Activated naive CD4-positive, alpha-beta T cell treated with Interleukin-2 at 50 U/mL for 16 hours (primary cell): ENCODE measurements at places on chromosomes 6 and 20.

- no peak for DNase-seq
These were observed 47.2 kb upstream of the MLN start for GRCh38 chr6:33850869-33851541.

DNA sequence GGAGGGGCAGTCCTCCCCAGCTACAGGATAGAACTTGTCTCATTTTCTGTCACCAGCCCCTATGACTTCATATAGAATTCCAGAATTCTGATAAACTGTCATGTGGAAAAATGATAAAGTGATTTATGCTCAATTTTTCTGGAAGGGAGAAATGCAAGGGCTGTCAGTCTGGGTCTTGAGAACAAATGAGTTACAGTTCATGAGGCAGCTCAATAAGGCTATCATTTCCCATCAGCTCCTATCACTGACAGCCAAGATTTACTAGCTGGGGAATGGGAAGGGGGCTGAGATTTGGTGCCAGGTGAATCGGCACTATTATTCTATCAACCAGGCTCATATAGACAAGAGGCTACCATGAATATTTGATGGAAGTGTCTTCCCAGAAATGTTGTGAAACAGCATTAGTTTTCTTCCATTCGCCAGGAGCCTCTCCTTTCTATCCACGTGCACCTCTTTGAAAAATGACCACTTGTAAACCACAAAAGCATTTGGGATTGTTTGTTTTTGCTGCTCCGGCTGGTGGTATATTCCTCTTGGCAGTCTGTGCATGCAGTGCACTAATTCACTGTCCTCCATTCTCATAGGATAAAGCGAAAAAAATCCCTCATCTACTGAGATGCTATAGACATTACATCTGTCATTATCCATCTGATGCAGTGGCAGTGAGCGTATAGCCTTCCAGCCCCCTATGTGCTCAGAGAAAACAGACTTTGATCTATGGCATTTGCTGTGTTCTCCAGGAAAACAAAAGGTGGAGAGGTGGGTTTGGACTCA is 528.7 kb upstream of the RNF217 start:
- no peak for DNase-seq

DNA sequence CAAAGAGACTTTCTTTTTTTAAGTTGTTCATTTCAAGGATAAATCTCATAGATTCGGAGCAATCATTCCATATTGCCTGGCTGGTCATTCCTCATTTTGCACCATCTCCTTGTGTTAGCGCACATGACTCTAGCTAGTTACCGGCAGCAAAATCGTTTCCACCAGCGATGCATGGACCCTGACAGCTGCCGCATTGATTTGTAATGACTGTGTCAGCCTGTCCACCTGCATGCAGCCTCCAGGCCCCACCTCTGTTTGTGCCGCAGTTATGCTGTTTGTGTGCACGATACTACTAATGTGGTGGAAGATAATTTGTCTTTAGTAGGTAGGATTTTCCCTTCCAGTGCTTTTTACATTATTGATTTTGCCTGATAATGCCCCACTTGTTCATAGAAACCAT is 164.0 kb downstream of the TBC1D7 start:
- no peak for DNase-seq

GRCh38 chr6:93419304-93420162 is at the start of gene EPHA7:
EPHA7 (minus strand) TSS chr6:93419559; CDS start chr6:93419341, 218 bp downstream.
- DNase-seq = peak; percentile 35

DNA sequence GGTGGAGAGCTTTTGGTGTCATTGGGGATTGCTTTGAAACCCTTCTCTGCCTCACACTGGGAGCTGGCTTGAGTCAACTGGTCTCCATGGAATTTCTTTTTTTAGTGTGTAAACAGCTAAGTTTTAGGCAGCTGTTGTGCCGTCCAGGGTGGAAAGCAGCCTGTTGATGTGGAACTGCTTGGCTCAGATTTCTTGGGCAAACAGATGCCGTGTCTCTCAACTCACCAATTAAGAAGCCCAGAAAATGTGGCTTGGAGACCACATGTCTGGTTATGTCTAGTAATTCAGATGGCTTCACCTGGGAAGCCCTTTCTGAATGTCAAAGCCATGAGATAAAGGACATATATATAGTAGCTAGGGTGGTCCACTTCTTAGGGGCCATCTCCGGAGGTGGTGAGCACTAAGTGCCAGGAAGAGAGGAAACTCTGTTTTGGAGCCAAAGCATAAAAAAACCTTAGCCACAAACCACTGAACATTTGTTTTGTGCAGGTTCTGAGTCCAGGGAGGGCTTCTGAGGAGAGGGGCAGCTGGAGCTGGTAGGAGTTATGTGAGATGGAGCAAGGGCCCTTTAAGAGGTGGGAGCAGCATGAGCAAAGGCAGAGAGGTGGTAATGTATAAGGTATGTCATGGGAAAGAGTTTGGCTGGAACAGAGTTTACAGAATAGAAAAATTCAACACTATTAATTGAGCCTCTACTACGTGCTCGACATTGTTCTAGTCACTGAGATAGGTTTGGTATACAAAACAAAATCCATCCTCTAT is 31.2 kb downstream of the SRSF3 start:
- no peak for DNase-seq

- DNase-seq = no peak
These were observed 96.2 kb downstream of the GRM4 start for GRCh38 chr6:34049395-34050342.

GRCh38 chr20:21609221-21609620 is 95.4 kb upstream of the NKX2-2 start:
- no peak for DNase-seq

- DNase-seq = no peak
These were observed 39.4 kb upstream of the FABP7 start for GRCh38 chr6:122740091-122740490.

GRCh38 chr6:46983007-46983411 is 59.1 kb downstream of the ADGRF1 start:
- no peak for DNase-seq

DNA sequence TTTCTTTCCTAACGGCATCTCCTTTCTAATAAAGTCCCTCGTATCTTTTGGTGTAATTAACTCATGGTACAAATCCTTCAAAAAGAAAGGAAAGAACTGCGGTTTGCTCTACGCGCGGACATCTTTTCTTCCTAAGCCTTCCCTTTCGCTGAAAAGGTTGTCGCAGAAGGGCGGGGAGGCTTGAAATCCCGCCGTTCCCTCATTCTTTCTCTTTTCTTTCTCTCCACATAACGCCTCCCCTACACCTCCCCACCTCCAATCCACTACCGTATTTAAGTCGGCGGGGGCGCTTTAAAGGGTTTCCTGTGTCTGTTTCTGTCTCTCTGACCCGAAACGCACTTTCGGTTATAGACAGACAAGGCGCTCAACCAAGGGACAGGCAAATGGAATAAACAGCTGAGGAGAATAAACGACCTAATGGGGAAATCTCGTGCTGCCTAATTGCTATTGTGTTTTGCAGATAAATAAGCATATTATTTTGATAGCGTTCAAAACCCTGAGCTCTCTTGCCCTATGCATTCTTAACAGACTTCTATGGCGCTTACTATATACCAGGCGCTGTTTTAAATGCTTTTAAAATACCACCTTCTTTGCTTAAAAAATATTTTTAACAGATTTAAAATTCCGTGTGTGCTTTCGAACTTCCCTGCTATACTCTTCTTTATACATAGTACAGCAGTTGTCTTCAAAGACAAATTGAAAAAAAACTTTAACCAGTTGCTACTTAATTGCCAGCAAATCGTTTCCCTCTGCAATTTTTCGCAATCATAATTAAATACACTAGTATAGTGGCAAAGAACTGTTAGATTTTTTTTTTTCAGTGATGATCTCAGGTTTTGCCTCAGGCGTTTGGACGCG is 2.5 kb upstream of the HEY2 start:
- DNase-seq = peak; percentile 68

- DNase-seq = peak; percentile 50
These were observed 31.6 kb upstream of the LAMA4 start for GRCh38 chr6:112286010-112286409.

GRCh38 chr6:12348530-12349511 is 58.7 kb downstream of the EDN1 start:
- DNase-seq = no peak

DNA sequence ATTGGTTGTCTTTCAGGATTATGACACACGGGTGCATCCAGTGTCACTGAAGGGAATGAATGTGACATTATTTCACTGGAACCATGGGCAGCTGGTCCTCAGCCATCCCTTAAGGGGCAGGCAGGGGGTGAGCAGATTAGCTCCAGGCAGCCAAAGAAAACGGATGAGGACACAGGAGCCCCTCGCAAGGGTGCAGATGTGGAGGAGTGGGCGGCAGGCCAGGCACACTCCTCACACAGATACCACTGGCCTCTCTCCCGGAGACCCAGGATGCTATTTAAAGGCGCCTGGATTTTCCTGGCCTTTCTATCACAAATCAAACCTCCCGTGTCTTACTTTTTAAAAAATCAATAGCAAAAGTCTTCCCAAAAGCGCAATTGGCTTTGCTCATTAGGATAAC is 210.4 kb downstream of the TAF4 start:
- no peak for DNase-seq

- no peak for DNase-seq
These were observed 403.7 kb downstream of the CDH26 start for GRCh38 chr20:60361761-60362395.

DNA sequence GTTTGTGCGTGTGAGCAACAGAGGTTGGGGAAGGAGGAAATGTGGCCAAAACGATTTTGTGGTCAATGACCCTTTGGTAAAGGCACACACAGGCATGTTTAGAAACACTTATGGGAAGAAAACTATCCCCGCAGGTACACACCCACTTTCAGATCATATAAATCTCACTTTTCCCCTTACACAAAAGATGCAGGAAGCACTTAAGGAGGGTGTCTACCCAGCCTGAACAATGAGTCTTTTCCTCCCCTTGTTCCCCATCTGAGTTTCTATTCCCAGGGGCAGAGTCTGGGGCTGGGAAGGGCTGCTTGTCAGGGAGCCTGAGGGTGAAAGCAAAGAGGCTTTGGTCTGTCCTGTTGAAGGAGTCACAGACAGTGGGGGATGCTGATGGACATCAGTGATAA is 193.2 kb upstream of the SALL4 start:
- DNase-seq = no peak

GRCh38 chr6:9789201-9789600 is 625.7 kb downstream of the TFAP2A start:
- DNase-seq = no peak

DNA sequence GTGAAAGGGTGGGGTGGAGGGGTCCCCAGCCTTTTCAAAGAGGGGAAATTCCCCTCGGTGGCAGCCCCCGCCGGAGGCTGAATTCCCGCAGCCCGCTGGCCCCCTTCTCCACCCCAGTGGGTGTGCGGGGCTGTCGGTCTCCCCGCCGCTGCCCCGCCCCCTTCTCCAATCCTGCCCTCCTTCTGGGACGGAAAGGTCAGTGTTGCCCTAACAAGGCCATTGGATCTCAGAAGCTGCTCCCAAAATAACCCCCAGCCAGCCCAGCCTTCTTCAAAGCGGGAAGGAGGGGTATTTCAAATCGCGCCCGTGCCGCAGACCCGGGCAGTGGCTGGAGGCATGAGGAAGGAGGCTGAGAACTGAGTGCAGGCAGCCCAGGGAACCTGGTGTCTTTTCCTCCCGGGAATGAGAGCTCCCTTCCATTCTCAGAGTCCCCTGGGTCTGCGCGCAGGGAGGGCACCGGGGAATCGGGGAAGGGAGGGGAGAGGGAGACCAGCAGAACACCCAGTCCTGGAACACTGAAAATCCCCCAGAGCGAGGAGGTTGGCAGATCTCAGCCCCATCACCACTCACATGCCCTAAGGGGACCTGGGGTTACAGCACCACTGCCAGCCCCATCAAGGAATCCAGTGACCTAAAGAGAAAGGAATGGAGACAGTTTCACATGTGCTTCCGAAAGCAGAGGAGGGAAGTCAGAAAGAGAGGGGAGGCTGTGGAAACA is at the start of gene JPH2:
Gene JPH2, minus strand, starts transcription at position 135 of the 718 bp plus-strand sequence. CDS start 483 bp downstream, outside the sequence.
- DNase-seq = no peak

DNA sequence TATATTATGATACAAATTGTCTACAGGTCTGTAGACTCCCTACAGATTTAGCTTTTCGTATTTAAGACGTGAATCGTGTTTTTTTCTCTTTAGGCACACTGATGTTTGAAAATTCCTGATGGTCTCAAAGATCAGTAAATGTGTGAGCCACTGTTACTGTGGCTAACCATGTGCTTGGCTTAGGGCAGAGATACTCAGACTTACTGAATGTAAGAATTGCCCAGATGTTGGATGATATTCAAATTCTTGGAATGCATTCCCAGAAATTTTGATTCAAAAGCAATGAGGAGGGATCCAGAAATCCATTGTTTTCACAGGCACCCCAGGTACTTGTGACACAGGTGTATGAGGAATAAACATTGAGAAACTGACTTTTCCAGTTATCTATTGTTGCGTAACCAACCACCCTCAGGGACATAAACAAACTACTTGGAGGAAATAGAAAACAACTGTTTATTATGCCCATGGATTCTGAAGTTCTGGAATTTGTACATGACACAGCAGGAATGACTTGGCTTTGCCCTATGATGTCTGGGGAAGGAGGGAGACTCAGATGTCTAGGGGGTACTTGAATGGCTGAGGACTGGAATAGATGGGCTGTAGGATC is 339.6 kb upstream of the CITED2 start:
- DNase-seq = no peak

DNA sequence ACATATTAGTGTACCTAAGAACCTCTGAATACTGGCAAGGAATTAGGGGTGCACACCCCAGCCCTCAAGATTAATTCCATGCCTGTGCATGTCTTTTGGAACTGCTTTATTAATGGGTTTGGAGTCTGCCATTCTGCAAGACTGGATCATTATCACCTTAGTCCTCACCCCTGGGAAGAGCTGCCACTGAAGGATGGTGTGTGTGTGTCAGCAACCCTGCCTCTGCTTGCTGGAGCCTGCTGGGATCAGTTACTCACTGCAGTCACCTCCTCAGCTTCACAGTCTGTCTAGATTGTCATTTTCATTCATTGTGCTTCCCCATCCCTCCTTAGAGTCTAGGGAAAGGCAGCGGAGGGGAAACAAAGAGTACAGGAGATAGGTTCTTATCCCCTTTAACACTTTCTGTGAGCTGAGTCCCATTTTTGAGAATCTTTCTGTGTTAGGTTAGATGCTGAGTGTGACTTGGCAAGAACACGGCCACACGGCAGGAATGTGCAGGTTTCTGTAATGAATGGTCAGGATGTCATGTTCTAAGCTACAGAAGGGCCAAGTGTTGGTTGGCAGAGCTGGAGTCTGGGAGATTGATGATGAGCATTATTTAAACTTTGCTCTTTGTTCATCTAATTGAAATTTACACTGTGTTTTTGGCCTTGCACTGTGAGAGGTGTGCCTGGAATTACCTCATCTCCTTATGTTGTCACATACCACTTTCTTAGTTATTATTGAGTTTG is 21.1 kb downstream of the GHRH start:
- DNase-seq = no peak

- DNase-seq = no peak
These were observed 226.5 kb downstream of the BTBD9 start for GRCh38 chr6:38413102-38413800.
